Activated T-cell treated with anti-CD3 and anti-CD28 coated beads, Interleukin-2, amount 50 U/mL, for 4 hours (primary cell): ENCODE measurements at places on chromosomes 3 and 15. TPM values are rescaled to one million over a fixed set of nuclear protein-coding genes. Genes with fewer than 3 reads are reported as not detected.

GRCh38 chr3:110711851-110712516 lies 359.6 kb upstream of the NECTIN3 start:
- DNase-seq: no peak

- DNase-seq: no peak
Observed at GRCh38 chr3:120780977-120781376, 38.4 kb downstream of the GTF2E1 start.

The WNT5A gene
- 0.41 TPM for total RNA-seq

DNA sequence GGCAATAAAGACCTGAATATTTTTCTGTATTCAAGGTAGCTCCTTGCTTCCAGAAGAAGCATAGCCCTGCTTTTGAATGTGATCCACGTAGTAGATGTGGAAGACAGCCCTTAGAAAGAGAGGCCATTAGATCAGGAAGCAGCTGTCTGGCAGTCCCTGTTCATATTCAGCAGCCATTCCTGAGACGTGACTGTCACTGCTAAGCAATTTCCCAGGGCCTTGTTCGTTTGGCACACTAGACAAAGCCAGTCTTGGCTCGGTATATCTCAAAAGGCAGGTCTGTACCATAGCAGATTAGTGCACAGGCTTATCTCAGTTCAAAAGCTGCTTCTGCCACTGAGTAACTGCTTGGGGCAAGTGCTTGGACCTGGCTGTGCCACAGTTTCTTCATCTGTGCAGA lies 287.8 kb upstream of the MCTP2 start:
- no peak for DNase-seq

- DNase-seq: no peak
Observed at GRCh38 chr15:96270581-96271172, 59.8 kb upstream of the NR2F2 start.

- no peak for DNase-seq
Observed at GRCh38 chr15:77036537-77037387, 34.1 kb downstream of the TSPAN3 start.

DNA sequence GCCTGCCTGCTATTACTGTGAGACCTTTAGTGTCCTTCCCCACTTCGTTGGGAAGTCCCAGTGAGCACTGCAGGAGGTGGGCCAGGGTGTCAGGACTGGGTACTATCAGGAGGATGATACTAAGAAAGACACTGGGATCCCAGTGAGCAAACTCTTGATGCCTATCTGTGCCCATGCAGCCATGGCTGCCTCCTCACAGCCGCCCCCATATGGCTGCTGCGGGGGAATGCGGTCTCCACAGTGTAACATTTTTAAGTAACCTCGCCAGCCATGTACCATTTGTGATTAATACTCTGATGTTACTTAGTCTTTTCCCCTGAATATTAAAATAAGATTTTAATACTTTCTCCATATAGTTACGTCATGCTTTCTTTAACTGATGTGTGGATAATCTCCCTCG lies 312.2 kb downstream of the RYR3 start:
- no peak for DNase-seq

The EXD1 gene
- not detected for total RNA-seq

DNA sequence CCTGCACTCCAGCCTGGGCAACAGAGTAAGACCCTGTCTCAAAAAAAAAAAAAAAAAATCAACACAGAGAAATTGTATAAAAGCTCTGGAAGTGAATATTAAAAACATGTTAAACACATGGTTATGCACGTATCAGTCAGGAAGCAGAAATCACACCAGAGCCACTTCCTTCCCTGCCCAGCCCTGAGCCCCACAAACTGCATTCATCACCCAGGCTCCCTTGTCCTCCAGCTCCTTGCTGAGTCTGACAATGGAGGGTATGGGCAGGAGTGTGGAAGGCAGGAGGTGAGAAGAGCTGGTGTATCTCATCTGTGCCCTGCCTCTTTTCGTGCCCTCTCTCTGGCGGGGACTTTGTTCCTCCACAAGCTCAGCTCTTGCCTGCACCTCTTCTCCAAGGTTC lies 12.1 kb upstream of the LOXL1 start:
- no peak for DNase-seq

The ITIH4 gene
- 8.0 TPM for total RNA-seq

DNA sequence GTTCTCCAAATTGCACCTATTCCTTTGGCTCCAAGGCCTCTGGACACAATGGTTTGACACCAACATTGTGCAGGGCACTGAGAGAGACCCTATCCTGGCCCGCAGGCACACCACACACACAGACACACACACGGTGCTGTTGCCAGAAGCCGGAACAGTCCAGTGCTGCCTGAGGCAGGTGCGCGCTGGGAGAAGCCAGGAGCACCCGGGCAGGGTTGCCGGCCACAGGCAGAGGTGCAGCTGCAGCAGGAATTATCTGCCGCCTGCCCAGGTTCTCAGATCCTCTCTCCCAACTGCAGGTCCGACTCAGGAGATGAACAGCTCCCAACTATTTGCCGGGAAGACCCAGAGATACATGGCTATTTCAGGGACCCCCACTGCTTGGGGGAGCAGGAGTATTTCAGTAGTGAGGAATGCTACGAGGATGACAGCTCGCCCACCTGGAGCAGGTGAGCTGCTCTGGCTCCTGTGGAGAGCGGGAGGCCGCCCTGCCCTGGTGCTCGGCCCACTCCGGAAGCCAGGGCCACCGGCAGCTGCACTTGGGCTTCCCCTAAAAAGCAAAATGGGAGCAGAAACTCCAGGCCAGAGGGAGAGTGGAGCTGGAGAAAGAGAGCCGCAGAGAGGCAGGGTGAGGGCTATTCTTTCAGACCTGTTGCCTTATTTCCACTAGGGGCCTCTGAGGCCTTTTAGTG lies 42.9 kb downstream of the CHDH start:
- no peak for DNase-seq

The ONECUT1 gene
- total RNA-seq: not detected

- DNase-seq: no peak
Observed at GRCh38 chr15:61380270-61380669, 151.2 kb upstream of the RORA start.

The SV2B gene
- total RNA-seq: 0.05 TPM

- no peak for DNase-seq
Observed at GRCh38 chr3:48738926-48739616, 22.1 kb upstream of the IP6K2 start.

- DNase-seq: no peak
Observed at GRCh38 chr3:37527361-37527760, 334.3 kb upstream of the CTDSPL start.

- no peak for DNase-seq
Observed at GRCh38 chr3:44561076-44561475, 6.1 kb downstream of the ZKSCAN7 start.

The C2CD4A gene
- 0.69 TPM for total RNA-seq

DNA sequence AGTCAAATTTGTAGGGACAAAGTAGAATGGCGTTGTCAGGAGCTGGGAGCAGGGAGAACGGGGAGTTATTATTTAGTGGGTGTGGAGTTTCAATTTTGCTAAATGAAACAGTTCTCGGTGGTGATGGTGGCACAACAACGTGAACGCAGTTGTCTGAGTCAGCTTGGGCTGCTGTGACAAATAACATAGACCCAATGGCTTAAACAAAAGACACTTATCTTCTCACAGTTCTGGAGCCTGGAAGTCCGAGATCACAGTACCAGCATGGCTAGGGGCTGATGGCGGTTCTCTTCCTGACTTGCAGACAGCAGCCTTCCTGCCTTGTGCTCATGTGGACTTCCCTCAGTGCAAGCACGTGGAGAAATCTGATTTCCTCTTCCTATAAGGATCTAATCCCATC lies 90.2 kb downstream of the CHSY1 start:
- no peak for DNase-seq

- DNase-seq: no peak
Observed at GRCh38 chr3:186724911-186725310, 7.8 kb downstream of the KNG1 start.

DNA sequence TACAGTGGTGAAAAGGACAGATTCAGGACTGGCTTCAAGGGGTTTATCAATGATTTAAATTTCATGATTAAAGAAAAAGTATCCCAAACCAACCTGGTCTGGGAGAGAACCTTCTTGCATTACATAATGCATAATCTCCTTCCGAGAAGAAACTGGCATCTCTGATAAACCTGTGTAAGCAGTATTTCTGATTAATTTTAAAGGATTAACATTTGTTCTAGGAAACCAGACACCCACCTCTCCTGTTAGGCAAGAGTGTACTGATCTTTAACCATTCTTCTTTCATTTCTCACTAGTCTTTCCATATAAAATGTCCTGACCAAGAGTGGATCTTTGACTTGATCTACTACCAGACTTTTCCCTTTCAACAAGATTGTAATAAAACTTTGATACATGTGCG lies 22.8 kb upstream of the PPP4R2 start:
- DNase-seq: no peak

The CPNE9 gene
- 0.19 TPM for total RNA-seq

The TRAT1 gene
- total RNA-seq: 16.3 TPM

The AGBL1 gene
- not detected for total RNA-seq

- no peak for DNase-seq
Observed at GRCh38 chr3:24264748-24265158, 229.9 kb downstream of the THRB start.

GRCh38 chr15:46946953-46947352 lies 770.4 kb upstream of the SEMA6D start:
- no peak for DNase-seq

- no peak for DNase-seq
Observed at GRCh38 chr3:44914936-44915335, 40.5 kb downstream of the TGM4 start.
